NCI-H187 treated with DMSO at 0.1 percent for 48 hours (cell line): ENCODE measurements at places on chromosomes 12 and 14.

GRCh38 chr12:54201001-54201794 is 12.4 kb upstream of the SMUG1 start:
- DNase-seq, result peak; percentile 36

DNA sequence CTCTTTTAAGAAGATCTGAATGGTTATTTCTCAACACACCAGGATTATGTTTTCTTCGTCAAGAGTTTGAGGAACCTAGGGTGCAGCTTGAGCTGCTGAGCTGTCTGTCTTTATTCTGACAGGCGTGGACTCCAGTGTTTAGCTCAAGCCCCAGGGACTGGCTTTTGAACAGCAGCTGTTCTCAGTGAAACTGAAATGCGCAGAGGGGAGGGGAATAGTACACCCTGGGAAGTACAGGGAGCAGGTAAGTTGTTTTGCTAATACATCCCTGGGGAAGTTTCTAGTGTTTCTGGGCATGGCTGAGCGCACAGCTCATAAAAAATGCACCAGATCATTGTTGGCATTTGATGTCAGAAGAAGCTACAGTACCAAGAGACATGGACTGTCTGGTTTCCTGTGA is 659.8 kb downstream of the DIO2 start:
- DNase-seq, result peak; percentile 97

GRCh38 chr14:36254020-36254624 is 66.3 kb downstream of the MBIP start:
- DNase-seq, result no peak

DNA sequence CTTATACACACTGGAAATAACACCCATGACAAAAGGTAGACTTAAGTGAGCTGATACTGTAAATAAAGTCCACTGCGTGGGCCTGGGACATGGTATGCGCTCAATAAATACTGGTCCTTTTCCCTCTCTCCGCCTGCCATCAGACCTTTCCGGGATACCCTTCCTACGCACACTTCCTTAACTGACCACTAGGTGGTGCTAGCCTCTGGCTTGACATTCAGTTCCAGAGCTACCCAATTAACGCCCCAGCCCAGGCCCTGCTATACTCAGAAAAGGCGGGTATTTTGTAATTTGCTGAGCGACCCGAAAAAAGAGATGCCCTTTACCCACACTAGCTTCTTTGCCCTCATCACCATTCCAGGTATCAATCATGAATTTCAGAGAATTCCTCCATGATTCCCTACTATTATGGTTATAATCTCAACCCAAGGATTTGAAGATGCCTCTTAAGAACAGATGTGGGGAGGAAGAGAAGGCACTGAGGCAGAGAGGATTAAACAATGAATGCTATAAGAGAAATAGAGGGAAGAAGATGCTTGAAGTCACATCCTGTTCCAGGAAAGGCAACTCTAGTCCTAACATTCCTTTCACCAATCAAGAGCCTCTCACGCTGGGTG is 3.9 kb upstream of the LRP1 start:
- peak; percentile 65 for DNase-seq

DNA sequence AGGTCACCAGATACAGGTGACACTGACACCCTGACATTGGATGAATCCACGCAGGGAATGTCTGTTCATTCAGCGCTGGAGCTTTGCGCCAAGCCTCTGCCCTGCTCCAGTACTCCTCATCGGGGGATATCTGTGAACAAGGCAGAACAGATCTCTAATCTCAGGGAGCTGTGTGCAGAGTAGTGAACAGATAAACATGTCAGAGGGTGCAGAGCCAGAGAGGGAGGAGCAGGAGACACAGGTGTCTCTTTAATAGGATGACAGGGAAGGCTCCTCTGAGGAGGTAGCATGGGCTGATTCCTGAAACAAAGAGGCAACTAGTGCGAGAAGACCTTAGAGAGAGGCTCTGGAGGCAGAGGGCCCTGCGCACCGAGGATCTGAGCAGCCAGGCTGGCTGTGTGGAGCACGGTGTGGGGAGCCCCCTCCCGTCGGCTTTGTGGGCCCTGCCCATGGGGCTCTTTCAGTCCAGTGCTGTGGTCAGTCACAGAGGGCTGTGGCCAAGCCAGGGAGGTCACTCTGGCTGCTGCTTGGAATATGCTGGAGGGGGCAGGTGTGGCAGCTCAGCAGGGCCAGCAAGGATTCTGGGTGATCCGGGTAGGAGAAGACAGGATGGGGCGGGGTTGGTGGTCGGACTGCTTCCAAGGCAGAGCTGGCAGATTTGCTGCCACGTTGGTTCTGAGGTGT is 55.6 kb downstream of the TECPR2 start:
- DNase-seq, result no peak

DNA sequence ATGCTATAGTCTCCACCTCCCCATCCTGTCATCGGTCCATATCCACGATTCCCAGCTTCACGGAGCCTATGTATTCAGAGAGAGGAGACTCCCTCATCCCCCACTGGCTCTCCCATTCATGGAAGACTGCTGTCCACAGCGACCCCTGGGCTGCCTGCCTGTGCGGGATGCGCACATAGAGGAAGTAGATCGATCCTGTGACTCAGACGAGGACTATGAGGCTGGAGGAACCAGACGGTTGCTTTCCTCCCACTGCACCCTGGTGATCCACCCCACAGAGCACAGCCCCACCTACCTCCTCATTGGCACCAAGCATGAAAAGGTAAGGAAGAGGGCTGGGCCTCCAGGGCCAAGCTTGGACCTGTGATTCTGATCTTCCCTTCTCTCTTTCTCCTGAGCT is 24.4 kb downstream of the PIGH start:
- no peak for DNase-seq

DNA sequence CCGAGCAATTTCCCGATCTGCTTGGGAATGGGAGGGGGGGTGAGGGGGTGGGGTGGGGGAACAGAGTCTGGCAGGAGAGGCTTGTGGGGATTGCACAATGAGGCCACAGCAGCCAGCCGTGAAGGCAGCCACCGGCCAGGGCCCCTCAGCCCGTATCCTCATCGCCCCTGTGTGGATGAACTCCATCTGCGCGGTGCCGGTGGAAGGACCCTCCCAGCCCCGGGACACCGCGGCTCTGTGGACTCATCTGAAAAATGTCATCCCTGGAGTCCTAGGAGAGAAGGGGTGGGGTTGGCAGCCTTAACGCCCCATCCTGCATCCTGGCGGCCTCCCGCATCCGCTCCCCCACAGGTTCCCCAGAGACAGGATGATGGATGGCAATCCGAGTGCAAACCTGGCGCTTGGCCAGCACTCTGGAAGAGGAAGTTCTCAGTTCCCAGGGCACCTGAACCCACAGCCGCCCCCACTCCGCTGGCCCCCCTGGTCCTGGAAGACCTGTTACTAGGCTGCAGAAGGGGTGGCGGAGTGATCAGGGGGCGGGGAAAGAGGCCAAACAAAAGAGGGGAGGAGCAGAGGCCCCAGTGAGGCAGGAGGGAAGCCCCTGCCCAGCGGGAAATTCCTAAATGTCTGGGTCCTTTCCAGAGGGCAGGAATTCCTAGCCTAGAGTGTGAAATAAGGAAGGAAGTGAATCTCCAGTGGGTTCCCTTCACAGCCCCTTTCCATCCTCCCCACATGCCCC is 1.2 kb upstream of the TNFAIP2 start:
- peak; percentile 56 for DNase-seq

- no peak for DNase-seq
These were observed 117.7 kb downstream of the PRKCH start for GRCh38 chr14:61438860-61439765.

- DNase-seq, result no peak
These were observed 28.8 kb downstream of the SEL1L start for GRCh38 chr14:81504864-81505263.

- no peak for DNase-seq
These were observed 1.2 kb upstream of the NEK9 start for GRCh38 chr14:75127903-75128595.

GRCh38 chr12:76276499-76277151 is 71.6 kb downstream of the BBS10 start:
- no peak for DNase-seq

DNA sequence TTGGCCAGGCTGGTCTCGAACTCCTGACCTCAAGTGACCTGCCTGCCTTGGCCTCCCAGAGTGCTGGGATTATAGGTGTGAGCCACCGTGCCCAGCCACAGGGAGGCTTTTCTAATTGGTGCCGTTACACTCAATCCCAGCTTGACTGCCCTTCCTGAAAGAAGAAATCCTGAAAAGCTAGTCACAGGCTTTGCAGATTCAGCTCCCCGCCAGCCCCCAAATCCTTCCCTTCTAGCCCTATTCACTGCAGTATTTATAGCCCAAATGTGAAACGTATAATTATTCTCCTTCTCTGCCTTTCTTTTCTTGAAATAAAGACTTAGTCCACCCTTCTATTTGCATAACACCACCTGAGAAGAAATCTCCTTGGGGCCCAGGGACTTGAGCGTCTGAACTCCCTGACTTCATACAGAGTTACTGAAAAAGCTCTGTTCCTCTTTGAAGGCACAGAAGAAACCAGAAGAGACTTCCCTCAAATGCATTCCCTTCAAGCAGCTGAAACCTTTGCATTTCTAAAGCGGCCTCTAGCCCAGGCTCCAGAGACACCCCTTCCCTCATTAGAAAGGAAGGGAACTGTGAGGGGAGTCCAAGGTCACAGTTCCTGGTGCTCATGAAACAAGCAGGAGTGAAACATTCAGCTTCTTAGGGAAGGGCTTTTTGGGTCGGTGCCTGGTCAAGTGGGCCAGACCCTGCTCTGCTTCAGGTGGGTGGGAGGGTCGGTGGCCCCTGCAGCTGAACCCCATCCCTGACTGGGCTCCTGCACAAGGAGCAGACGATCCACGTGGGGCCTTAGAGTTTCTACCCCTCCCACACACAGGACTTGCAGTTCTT is 42.3 kb upstream of the BATF start:
- DNase-seq, result no peak

- no peak for DNase-seq
These were observed 154.0 kb upstream of the DIO3 start for GRCh38 chr14:101407328-101407727.

- no peak for DNase-seq
These were observed 50.0 kb downstream of the SOCS2 start for GRCh38 chr12:93622485-93622884.

GRCh38 chr12:42141981-42142606 is 2.6 kb downstream of the GXYLT1 start:
- no peak for DNase-seq

DNA sequence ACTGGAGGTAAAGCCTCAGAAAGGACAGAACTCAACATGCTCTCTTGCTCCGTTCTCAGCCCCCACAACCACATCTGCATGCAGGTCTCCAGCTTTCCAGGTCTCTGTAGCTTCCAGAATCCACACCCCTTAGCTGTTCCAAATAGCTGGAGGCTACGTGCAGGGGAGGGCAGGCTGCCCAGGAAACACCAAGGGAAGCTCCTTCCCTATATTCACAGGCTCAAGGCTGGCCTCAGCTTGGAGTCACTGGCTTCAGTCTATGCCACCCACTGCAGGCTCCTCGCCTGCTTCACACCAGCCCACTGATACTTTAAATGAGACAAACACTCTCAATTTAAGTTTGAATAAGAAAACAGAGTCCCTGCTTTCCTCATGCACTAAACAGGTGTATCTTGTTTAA is 73.3 kb downstream of the ASCL4 start:
- no peak for DNase-seq

GRCh38 chr14:55427439-55427838 is 13.0 kb downstream of the TBPL2 start:
- DNase-seq, result no peak

- no peak for DNase-seq
These were observed 19.6 kb downstream of the NINJ2 start for GRCh38 chr12:643475-644302.

DNA sequence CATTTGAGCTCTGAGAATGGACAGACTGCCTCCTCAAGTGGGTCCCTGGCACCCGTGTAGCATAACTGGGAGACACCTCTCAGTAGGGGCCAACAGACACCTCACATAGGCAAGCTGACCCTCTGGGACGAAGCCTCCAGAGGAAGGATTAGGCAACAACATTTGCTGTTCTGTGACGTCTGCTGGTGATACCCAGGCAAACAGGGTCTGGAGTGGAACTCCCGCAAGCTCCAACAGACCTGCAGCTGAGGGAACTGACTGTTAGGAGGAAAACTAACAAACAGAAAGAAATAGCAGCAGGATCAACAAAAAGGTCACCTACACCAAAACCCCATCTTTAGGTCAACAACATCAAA is 69.6 kb downstream of the CEP83 start:
- DNase-seq, result no peak

- DNase-seq, result no peak
These were observed 1.0 kb upstream of the ERC1 start for GRCh38 chr12:989751-990660.

- DNase-seq, result no peak
These were observed 23.1 kb upstream of the WDR20 start for GRCh38 chr14:102116361-102117180.

DNA sequence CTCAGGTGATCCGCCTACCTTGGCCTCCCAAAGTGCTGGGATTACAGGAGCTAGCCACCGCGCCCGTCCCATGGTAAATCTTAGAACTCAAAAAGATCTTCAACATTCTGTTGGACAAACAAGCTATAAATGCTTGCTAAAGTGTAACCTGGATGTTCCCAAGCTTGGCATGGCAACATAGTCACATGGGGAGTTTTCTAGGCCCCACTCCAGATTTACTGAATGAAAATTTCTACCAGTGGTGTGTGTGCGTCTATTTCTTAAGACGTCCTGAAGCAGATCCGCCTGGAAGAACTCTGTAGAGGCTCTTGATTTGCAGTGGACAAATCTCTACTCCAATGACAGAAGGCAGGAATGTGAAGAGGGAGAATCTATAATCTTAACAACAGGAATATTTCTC is 59.9 kb downstream of the ZFYVE21 start:
- DNase-seq, result no peak

DNA sequence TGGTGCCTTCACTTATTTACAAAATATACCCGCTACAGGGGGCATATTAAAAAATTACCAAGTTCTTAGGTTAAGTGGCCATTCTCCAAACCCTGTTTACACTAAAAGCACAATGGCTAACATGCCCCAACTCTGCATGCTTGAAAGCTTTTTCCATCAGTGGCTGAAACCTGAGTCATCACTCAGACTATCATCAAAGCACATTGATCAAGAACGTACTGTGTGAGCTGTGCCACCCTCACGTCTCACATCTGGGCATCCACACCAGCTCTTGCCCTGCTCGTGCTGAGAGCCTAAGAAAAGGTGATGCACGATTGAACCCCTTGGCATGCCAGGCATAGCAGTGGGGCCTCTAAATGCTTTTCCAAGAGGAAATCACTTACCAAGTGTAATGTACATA is 13.2 kb downstream of the AQP6 start:
- DNase-seq, result no peak

- no peak for DNase-seq
These were observed 28.5 kb downstream of the PRIMA1 start for GRCh38 chr14:93759719-93760307.

- no peak for DNase-seq
These were observed 71.4 kb upstream of the SRSF5 start for GRCh38 chr14:69695322-69696203.
